Motor neuron (in vitro differentiated cells): ENCODE measurements at places on chromosomes 1 and 21. TPM values are rescaled to one million over a fixed set of nuclear protein-coding genes. Genes with fewer than 3 reads are reported as not detected.
A peak's percentile ranks its signal among the peaks of the same experiment; 100 is the strongest.

Gene CYP4X1
- total RNA-seq, result 26.1 and 26.6 TPM in 2 replicates

DNA sequence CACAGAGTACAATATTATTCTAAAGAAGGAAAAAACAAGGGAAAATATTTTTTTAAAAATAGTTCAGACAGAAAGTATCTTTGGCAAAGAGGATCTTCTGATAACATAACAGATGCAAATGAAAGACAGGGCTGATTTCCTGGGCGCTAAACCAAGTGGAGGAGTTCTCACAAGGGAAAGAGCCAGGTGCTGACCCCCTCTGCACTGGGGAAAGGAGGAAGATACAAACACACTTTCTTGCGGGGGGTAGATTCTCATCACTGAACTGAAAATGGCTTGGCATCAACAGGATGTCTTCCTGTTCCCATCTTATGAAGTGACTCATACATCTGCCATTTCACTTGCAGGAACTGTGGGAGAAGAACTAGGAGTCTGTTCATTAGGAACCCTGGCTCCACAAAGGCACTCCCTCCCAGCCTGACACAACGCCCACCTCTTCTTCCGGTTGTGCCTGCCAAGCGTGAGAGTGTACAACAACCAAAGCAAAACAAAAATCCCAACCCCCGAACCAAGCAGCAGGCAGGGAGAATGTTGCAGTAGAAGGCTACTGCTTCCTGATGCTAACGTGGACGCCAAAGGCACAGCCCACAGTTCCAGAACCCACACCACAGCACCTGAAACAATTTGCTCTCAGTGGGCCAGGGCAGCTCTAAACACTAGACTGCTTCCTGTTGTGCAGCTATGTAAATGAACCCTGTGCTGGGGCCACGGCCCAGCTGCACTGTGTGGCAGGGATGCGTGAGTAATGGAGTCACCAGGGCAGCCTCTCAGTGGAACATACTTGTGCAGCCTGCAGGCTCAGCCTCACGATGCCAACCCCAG lies 51.0 kb downstream of the GADD45A start:
- ATAC-seq, result peak; percentile 93

DNA sequence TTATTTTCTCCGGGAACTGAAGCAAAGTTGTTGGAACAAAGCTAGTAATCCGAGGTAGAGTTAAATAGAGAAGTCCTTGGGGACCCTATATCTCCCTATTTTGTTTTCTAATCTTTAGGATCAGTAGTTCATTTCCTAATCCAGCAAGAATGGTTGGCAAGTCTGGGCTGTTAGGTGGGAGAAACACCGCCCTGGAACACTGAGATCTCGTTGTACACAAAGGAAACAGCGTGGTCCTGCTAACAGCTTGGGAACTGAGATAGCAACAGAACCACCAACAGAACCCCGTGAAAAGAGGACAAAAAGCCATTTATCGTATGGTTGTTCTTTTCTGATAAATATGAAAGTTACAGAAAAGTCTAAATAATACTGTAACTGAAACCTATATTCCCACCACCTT lies 121.9 kb upstream of the CDC42BPA start:
- ATAC-seq, result no peak

DNA sequence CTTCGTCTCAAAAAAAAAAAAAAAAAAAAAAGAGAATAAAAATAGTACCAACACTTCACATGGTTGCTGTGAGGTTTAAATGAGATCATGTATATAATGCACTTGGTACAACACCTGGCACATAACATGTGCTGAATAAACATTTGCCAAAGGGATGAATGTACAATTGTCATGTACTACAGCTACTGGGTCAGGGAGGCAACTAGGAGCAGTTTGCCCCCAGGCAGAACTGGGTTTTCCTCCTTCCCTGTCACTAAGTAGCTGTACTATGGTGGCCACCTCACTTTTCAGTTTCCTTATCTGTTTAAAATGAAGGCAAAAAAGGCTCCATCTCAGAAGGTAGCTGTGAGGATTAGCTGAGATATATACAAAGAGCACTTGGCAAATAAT lies 11.5 kb downstream of the AK2 start:
- peak; percentile 35 for ATAC-seq
